ENCODE measurements at places on chromosomes 12 and 14. TPM values are rescaled to one million over a fixed set of nuclear protein-coding genes. Genes with fewer than 3 reads are reported as not detected.
A peak's percentile ranks its signal among the peaks of the same experiment; 100 is the strongest.

The KRT72 gene
- not detected for total RNA-seq

The MIP gene
- total RNA-seq, result not detected

The KCNH3 gene
- 0.64 TPM for total RNA-seq

The SERPINA5 gene
- total RNA-seq, result 0.49 TPM

The ITGB7 gene
- total RNA-seq, result 0.98 TPM

The WNT1 gene
- total RNA-seq, result not detected

The FLRT2 gene
- total RNA-seq, result 4.5 TPM

The TUNAR gene
- 0.10 TPM for total RNA-seq

The SYNDIG1L gene
- not detected for total RNA-seq

The ANKRD33 gene
- total RNA-seq, result 0.21 TPM

The EFS gene
- not detected for total RNA-seq

The CD163L1 gene
- total RNA-seq, result not detected

The DCN gene
- 1.9 TPM for total RNA-seq

- no peak overlapping the region for H3K27ac ChIP-seq
- H3K4me1 ChIP-seq, result no peaks in the 10 kb centered on the region
- no peak overlapping the region for H3K4me3 ChIP-seq
- H3K27me3 ChIP-seq, result no peaks in the 10 kb centered on the region
- no peak for DNase-seq
- no peaks in the 10 kb centered on the region for H3K36me3 ChIP-seq
Measured at GRCh38 chr12:13764748-13765147, 216.7 kb downstream of the GRIN2B start.

- DNase-seq, result no peak
- H3K27me3 ChIP-seq, result no peaks in the 10 kb centered on the region
- peaks cover 76% of the 10 kb centered on the region for H3K4me1 ChIP-seq
Measured at GRCh38 chr14:99590746-99591555, 13.1 kb downstream of the CCDC85C start.

GRCh38 chr12:43105426-43105981 is 446.5 kb downstream of the ADAMTS20 start:
- no peaks in the 10 kb centered on the region for H3K4me1 ChIP-seq
- H3K36me3 ChIP-seq, result no peaks in the 10 kb centered on the region
- no peaks in the 10 kb centered on the region for H3K27me3 ChIP-seq
- no peak overlapping the region for H3K4me3 ChIP-seq
- H3K27ac ChIP-seq, result no peak overlapping the region
- no peak for DNase-seq

GRCh38 chr14:99699085-99699760 is 15.1 kb downstream of the CYP46A1 start:
- H3K27me3 ChIP-seq, result no peaks in the 10 kb centered on the region
- H3K36me3 ChIP-seq, result no peaks in the 10 kb centered on the region
- H3K4me1 ChIP-seq, result no peaks in the 10 kb centered on the region
- no peak for DNase-seq

DNA sequence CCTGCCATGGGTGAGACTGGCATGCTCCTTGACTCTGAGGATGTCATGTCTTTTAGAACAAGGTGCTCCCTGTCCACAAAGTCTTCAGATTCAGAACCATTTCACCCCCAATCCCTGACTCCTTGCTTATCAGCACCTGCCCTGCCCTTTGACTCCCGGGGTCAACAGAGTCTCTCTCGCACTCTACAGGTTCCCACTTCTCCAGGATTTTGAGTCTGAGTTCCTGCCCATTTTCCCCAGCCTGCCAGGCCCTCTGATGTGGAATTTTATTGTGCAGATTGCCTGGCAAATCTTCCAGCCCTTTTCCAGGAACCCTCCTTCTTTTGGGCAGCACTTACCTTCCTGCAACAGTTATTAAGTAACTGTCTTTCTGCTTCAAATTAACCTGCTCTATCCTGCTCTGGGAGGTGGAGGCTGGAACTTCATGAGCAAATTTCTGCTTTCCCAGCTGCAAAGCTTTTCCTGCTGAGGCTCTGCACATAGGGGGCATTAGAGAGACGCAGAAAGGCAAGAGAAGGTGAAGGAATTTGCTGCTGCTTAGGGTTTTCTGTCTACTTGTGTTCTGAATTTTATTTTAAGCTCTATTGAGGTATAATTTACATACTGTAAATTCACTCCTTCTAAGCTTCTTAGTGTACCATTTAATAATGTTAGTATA is 259.1 kb downstream of the PCNX1 start:
- H3K4me3 ChIP-seq, result no peak overlapping the region
- no peaks in the 10 kb centered on the region for H3K4me1 ChIP-seq
- H3K36me3 ChIP-seq, result no peaks in the 10 kb centered on the region

GRCh38 chr12:67200386-67200785 is 68.8 kb upstream of the CAND1 start:
- H3K4me3 ChIP-seq, result no peak overlapping the region
- no peak for DNase-seq
- no peaks in the 10 kb centered on the region for H3K36me3 ChIP-seq
- H3K27ac ChIP-seq, result no peak overlapping the region
- H3K27me3 ChIP-seq, result no peaks in the 10 kb centered on the region

DNA sequence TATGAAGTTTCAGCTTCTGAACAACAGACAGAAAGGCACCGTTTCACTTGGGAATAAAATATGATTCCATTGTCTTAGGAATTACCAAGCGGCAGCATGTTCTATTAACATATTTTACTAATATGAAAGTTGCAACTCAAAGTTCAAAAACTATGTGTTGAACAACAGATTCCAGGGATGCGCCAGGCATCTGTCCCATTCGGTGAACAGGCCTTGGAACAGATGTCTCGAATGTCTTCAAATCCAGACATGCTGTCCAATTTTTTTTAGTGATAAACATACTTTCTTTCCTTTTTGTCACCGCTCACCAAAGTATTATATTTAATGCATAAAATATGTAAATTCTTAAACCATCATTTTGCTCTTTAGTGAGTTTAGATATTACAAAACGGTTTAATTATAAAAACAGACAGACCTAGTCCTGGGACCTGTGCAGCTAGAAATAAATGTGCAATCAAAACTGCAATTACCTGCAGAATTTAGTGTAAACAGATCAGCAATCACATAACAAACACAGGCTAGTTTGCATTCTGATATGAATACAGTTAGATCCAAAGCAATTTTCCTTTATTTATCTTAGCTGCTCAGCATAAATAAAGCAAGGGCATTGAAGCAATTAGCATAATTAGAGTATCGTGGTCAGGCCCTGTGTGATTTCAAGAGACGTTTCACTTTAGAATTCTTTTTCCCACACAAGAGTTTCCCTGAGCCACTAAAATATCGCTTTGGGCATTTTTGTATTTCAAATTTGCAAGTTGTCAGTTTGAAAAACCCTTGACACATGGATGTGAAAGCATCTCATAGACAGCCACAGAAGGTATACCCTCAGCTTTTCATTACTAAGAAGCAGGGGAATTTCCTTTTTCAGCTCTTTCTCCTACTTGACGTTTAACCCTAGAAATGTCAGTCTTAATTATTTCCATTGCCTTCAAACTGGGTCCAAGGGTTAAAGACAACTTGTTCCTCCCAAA is 420.8 kb downstream of the EGLN3 start:
- H3K36me3 ChIP-seq, result no peaks in the 10 kb centered on the region
- H3K4me1 ChIP-seq, result no peaks in the 10 kb centered on the region
- H3K27ac ChIP-seq, result no peak overlapping the region
- H3K4me3 ChIP-seq, result no peak overlapping the region

- no peak for DNase-seq
- H3K4me1 ChIP-seq, result no peaks in the 10 kb centered on the region
- no peak overlapping the region for H3K4me3 ChIP-seq
- H3K36me3 ChIP-seq, result no peaks in the 10 kb centered on the region
Measured at GRCh38 chr12:23855813-23856212, 93.7 kb downstream of the SOX5 start.

- H3K36me3 ChIP-seq, result no peaks in the 10 kb centered on the region
- H3K4me3 ChIP-seq, result no peak overlapping the region
- H3K4me1 ChIP-seq, result no peaks in the 10 kb centered on the region
- H3K27ac ChIP-seq, result no peak overlapping the region
Measured at GRCh38 chr14:33052943-33053342, 114.3 kb downstream of the NPAS3 start.

DNA sequence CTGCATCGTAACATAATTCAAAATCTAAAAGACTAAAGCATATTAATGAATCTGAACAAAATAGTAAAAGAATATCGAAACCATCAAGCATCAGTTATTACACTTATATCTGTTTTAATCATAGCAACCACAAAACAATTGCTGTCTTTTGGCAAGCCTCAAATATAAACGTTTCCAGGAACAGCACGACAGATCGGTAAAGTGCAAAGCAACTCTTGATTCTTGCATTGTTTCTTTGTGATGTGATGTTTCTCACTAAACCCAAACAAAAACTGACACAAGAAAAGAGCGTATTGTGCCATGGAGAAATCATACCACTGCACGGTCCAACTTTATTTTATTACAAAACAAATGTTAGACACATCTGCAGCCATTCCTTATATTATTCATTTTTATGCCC is 9.2 kb upstream of the MYF6 start:
- no peaks in the 10 kb centered on the region for H3K36me3 ChIP-seq
- no peak overlapping the region for H3K27ac ChIP-seq
- H3K4me1 ChIP-seq, result no peaks in the 10 kb centered on the region
- H3K4me3 ChIP-seq, result no peak overlapping the region

- H3K4me1 ChIP-seq, result no peaks in the 10 kb centered on the region
- no peak for DNase-seq
- no peaks in the 10 kb centered on the region for H3K36me3 ChIP-seq
- H3K27me3 ChIP-seq, result no peaks in the 10 kb centered on the region
- no peak overlapping the region for H3K4me3 ChIP-seq
Measured at GRCh38 chr12:108761226-108761625, 29.9 kb upstream of the CORO1C start.

DNA sequence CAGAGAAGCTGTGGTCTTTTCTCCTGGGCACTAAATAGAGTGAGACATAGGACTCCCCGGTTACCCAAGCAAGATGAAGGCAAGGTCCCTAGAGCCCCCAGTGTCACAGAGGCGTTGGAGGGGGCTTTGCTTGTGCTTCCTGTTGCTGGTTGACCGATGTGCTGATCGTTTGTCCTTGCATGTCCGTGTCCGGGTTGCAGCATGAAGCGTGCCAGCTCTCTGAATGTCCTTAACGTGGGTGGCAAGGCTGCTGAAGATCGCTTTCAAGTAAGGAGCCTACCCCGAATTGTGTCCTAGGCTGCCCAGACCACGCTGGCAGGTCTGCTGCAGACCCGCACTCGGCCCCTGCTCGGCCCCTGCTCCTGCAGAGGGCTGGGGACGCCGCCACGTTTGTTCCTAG is 23.1 kb downstream of the XRCC3 start:
- peaks cover 2% of the 10 kb centered on the region for H3K36me3 ChIP-seq
- DNase-seq, result no peak
- H3K27ac ChIP-seq, result no peak overlapping the region
- H3K4me3 ChIP-seq, result no peak overlapping the region
- no peaks in the 10 kb centered on the region for H3K27me3 ChIP-seq

DNA sequence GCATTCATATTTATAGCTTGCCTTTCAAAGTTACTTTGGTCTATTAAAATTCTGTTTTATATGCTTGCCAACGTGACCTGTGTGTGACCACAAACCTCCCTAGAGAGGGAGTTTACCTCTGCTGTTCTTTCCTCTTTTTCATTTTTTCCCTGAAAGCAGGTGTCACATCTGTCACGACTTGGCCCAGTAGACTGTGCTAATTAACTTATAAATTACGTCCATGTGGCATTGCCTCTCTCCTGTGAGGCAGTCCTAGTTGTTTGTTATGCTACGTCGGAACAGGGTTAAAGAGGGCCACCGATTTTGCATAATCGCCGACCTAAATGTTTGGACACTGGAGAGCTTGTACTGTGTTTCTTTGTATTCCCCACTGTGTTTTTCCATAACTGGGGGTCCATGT is 343.9 kb upstream of the FLRT2 start:
- H3K27me3 ChIP-seq, result no peaks in the 10 kb centered on the region
- no peak overlapping the region for H3K27ac ChIP-seq
- DNase-seq, result no peak
- H3K36me3 ChIP-seq, result no peaks in the 10 kb centered on the region
- H3K4me3 ChIP-seq, result no peak overlapping the region

GRCh38 chr12:87047691-87048090 is 791.5 kb upstream of the MGAT4C start:
- no peak for DNase-seq
- H3K4me3 ChIP-seq, result no peak overlapping the region
- H3K36me3 ChIP-seq, result no peaks in the 10 kb centered on the region
- no peak overlapping the region for H3K27ac ChIP-seq
- no peaks in the 10 kb centered on the region for H3K27me3 ChIP-seq
- H3K4me1 ChIP-seq, result no peaks in the 10 kb centered on the region

- H3K4me1 ChIP-seq, result no peaks in the 10 kb centered on the region
- no peak for DNase-seq
- H3K36me3 ChIP-seq, result no peaks in the 10 kb centered on the region
- no peaks in the 10 kb centered on the region for H3K27me3 ChIP-seq
- H3K4me3 ChIP-seq, result no peak overlapping the region
Measured at GRCh38 chr12:73158341-73158740, 886.2 kb downstream of the TRHDE start.

GRCh38 chr12:113422030-113422885 is at the start of gene SDSL:
Gene SDSL, plus strand, starts transcription at chr12:113422380. Its CDS starts 5,603 bp downstream, at chr12:113427983.
- peak; percentile 33 for DNase-seq
- H3K36me3 ChIP-seq, result no peaks in the 10 kb centered on the region
- H3K27me3 ChIP-seq, result no peaks in the 10 kb centered on the region
- H3K4me1 ChIP-seq, result no peaks in the 10 kb centered on the region
- peak within 1 kb of the TSS; percentile 78 for H3K27ac ChIP-seq

- no peaks in the 10 kb centered on the region for H3K4me1 ChIP-seq
- H3K27me3 ChIP-seq, result no peaks in the 10 kb centered on the region
- no peak overlapping the region for H3K4me3 ChIP-seq
- DNase-seq, result no peak
- H3K27ac ChIP-seq, result no peak overlapping the region
Measured at GRCh38 chr12:122992386-122992785, 11.9 kb downstream of the ARL6IP4 start.

DNA sequence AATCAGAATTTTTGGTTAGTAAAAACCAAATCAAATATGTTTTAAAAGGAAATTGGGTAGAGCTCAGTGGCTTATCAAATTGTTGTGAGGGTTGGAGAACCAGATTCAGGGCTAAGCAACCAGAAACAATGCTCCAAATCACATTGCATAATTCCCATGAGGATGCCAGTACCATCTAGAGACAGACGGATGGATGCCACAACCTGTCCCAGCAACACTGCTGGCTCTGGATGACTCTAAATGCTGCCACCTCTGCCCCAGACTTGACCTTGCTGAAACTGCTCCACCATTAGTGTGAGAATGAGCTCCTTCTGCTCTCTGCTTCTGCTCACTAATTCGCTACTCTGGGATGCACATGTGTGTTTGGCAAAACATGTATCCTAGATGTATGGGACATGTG is 43.9 kb downstream of the FRS2 start:
- DNase-seq, result no peak
- peaks cover 29% of the 10 kb centered on the region for H3K4me1 ChIP-seq
- no peaks in the 10 kb centered on the region for H3K36me3 ChIP-seq
- H3K27me3 ChIP-seq, result no peaks in the 10 kb centered on the region
- no peak overlapping the region for H3K4me3 ChIP-seq

DNA sequence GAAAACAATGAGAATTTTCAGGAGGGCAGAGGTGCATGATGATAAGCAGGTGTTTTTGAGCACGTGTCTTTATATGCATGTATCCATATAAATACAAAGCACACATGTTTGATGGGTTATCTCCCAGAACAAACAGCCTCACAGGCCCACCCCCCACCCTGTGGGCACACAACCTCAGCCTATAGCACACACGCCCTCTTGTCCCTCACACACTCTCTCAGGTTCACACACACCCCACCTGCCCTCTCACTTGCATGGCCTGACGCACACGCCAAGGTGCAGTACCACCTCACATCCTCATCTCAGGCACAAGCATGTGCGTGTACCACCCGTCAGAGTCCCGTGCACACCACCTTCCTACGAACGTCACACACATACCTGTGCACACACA is 8.6 kb upstream of the KRT8 start:
- H3K4me3 ChIP-seq, result no peak overlapping the region
- no peaks in the 10 kb centered on the region for H3K36me3 ChIP-seq
- DNase-seq, result no peak
- no peaks in the 10 kb centered on the region for H3K27me3 ChIP-seq

- peak overlapping the region; percentile 54 for H3K27ac ChIP-seq
- DNase-seq, result no peak
- 0 out of 2 replicates have a peak, but pooled peaks cover 2% of the 10 kb centered on the region for H3K4me1 ChIP-seq
Measured at GRCh38 chr14:68178282-68178681, 358.7 kb downstream of the RAD51B start.

Data from Panc1 (cell line).